ENCODE measurements at places on chromosomes 2 and 18.

DNA sequence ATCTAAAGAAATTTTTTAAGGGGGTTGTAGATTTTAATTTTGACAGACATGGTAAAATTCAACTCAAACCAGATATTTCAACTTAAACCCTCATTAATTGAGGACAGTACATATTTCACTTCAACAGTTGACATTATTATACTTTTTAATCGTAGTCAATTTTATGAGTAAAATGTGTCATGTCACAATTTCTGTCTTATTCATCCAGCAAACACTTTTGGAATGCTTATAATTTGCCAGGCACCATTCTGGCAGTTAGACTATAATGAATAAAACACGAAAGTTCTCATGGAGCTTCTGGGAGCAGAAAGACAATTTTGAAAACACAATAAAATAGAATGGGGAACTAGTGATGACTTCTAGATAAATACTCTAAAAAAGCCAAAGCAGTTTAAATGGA, 1094.8 kb downstream of the SUCLG1 start:
- no peak for DNase-seq

DNA sequence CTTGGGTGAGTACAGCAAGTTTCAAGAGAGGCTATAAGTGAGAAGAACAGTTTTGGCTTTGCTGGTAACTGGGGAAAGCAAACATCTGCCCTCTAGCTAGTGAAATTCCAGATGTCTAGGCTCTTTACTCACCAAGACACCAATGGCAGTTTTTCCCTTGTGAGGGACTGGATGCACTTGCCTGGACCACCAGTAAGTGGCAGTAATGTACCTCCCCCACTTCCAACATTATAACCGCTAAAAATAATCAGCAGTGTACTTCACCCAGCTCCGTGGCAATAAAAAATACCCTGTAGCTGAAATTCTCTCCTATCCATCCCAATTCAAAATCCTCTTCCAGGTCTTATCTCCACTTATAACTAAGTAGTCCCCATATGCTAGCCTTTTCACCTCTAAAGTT, 383.9 kb downstream of the ARHGAP15 start:
- no peak for DNase-seq

DNA sequence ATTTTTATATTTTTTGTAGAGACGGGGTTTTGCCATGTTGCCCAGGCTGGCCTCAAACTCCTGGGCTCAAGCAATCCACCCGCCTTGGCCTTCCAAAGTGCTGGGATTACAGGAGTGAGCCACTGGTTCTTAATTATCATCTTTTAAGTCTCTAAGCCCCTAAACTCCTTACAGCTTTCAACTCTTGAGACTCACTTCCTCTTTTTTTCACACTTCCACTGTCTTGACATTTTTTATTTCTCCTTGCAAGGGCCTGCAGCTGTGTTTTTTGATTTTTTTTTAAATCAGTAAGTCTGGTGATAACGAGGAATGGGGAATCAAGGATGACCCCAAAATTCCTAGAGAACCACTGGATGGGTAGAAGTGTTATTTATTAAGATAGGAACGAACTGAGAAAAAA, 8.6 kb upstream of the ABCB11 start:
- DNase-seq = no peak

DNA sequence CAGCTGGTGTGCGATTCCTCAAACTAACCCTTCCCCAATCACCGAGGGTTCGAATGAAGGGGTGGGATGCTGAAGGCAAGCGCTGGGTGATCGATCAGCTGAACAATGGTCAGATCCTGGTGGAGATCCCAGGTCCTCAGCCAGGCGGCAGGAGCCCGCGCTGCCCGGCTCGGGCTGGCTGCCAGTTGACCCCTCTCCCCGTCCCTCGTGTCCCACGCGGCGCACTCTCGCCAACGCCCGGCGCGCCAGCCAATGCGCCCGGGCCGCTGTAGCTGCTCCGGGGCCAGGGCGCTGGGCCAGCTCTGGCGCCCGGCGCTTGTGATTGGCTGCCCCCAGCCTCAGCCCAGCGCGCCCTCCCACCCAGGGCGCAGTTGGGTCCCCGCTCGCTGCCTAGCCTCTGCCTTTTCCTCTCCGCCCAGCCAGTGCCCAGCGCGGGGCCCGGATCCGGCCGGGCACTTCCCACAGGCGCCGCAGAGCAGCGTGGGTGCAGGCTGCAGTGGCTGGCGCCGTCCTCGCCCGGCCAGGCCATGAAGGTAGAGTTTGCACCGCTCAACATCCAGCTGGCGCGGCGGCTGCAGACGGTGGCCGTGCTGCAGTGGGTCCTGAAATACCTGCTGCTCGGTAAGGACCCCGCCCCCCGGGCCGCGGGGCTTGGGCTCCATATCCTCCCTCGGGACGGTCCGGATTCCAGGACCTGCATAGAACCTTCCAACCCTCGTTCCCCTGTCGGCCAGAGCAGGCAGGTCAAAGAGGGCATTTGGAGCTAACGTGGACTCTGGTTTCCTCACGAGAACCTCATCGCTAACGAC, at the start of gene MOGAT1:
TSS of gene MOGAT1 (plus strand) at position 400 of the 809 bp plus-strand sequence. CDS start at position 528, 128 bp downstream.
- no peak for DNase-seq

DNA sequence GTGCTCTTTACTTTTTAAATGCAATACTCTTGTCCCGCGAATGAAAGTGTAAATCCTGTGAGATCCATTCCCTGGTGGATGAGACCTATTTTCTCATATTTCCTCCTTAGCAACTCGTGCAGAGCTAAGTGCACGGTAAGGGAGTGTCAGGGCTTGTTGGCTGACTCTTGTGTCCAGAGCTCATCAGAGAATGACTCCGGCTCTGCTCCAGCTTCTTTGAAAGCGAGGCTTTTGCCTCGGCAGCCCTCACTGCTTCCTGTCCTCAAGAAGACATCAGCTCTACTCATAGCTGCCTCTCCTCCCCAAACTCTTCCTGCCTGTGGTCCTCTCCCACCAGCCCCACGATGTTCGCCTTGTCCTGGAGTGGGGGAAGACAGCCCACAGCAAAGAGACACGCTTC, 70.7 kb downstream of the LIPG start:
- DNase-seq = no peak

- no peak for DNase-seq
These were observed 41.5 kb downstream of the SLC38A11 start for GRCh38 chr2:164913640-164914350.

GRCh38 chr18:55974521-55974920, 386.5 kb upstream of the TCF4 start:
- DNase-seq = no peak

GRCh38 chr2:105554235-105554634, 155.4 kb upstream of the FHL2 start:
- no peak for DNase-seq

DNA sequence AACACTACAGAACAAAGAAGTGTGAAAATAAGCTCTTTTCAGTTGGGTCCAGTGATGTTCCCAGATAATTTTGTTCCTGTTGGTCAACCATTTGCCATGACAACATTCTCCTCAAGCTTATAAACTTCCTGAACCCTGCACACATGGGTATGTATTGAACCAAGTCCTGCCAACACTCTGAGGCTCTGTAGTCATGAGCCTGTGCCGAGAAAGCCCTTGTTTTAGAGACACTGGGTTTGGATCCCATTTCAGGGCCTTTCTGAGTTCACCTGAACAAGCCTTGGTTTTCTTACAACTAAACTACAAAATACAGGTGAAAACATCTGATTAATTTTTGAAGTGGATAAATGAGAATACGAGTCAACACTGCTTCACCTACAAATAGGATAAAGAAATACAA, 38.5 kb downstream of the AKAIN1 start:
- DNase-seq = no peak

GRCh38 chr18:76378526-76379215, 116.4 kb downstream of the ZNF516 start:
- DNase-seq = no peak

- DNase-seq = no peak
These were observed 143.6 kb downstream of the WDPCP start for GRCh38 chr2:63444565-63445288.

DNA sequence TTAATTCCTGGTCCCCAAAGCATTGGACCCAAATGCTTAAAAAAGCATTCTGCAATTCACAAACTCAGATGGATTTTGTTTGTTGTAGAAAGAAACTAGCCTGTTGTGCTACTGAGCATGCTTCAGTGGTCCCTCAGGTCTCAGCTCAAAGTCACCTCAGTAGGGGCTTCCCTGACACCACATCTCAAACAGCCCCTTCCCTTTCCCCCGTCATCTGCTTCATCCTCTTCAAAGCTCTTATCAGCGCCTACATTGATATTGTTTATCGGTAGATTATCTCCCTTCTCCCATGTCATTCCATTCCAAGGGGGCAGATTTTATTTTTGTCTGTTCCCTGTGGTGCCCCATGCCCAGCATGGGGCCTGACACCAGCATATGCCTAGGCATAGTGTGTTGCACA, 172.9 kb downstream of the CELF4 start:
- no peak for DNase-seq

GRCh38 chr2:128727404-128727803, 408.7 kb upstream of the HS6ST1 start:
- DNase-seq = no peak

DNA sequence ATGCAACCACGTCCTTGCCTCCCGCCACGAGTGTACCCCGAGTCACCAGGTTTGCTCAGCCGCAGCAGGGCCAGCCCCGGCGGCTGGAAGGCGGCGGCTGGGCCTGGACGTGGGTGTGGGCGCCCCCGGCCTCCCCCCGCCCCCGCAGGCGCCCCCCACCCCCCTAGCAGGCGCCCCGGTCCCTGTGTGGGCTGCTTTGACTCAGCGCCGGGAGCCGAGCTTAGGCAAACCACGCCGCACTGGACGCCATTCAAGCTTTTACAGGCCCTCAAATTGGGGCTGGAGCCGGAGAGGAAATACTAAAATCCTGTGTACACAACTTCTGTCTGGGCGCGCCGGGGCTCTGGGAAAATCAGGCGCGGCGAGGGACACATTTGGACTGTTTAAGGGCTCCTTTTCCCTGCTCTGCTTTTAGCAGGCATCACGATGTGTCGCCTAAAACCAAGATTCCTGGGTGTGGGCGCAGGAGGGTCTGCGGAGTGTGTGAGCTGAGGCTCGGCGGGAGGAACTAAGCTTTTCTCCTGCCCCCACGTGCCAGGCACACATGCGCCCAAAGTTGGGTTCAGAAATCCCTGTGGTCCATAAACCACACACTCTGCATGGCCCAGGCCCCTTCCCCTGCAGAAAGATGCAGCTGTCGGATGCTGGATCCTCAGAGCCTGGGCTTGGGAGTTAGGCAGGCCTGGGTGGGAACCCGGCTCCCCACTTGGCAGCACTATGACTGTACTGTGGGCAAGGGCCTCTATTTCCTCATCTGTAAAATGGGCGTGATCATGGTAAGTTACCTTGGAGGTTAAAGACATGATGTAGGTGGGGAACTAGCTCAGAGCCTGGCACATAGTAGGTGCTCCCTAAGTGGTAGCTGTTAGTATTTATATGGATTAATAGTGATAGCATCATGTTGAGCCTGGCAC, 57.6 kb downstream of the ATOH8 start:
- DNase-seq = no peak

GRCh38 chr2:220847589-220847988, 724.5 kb downstream of the EPHA4 start:
- no peak for DNase-seq

- DNase-seq = no peak
These were observed 577 bp downstream of the ERCC3 start for GRCh38 chr2:127293386-127293747.

- no peak for DNase-seq
These were observed 206.1 kb upstream of the SETBP1 start for GRCh38 chr18:44474591-44474990.

- no peak for DNase-seq
These were observed 122.5 kb downstream of the KLHL29 start for GRCh38 chr2:23507267-23508065.

- no peak for DNase-seq
These were observed 101.1 kb downstream of the PIGN start for GRCh38 chr18:62085756-62086155.

DNA sequence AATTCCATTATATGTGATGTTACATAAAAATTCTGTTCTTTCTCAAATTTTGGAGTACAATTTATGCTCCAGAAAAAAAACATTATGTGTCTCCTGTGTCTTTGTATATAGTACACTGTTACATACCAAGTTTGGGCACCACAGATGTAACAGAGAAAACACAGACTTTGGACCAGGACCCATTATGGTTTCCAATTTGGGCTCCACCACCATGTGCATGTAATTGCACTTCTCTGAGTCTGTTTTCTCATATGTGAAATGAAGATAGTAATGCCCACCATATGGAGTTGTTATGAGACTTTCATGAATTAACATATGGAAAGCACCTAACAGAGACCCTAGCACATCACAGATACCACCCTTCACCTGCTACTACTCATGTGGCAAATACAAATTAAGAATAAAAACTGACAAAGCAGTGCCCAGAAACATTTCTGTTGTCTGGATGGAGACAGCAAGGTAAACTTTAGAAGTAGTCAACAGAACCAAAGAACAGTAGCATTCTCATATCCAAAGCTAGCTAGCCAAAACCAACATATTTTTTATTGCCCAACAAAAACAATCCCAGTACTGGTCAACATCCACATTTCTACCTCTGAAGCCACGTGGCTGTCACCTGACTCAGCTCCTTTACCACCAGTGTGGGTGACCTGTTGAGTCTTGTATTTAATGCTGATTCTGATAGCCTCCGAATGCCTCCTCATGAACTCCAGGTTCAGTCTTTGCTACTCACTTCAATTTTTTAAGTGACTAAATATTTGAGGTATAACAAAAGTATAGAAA, 42.9 kb downstream of the ANTXR1 start:
- no peak for DNase-seq

DNA sequence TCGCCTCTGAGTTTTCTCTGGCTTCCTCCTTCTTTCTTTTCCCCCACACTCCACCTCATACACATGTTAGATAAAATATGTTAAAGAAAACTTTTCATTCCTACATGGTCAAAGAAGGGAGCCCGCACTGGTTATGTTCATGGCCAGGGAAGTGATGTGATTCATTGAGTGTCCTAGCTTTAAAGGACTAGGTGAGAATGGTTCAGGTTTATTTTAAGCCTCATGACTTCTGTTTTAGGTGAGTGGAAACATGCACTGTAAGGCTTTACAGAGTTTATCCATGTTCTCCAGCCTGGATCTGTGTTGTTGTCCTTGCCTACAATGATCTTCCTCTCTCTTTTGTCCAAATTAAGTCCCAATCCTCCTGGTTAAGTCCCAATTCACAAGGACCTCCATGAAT, 56.5 kb downstream of the RASGRP3 start:
- DNase-seq = no peak

- peak; percentile 46 for DNase-seq
These were observed 60.1 kb upstream of the IL1RL1 start for GRCh38 chr2:102251042-102251848.

DNA sequence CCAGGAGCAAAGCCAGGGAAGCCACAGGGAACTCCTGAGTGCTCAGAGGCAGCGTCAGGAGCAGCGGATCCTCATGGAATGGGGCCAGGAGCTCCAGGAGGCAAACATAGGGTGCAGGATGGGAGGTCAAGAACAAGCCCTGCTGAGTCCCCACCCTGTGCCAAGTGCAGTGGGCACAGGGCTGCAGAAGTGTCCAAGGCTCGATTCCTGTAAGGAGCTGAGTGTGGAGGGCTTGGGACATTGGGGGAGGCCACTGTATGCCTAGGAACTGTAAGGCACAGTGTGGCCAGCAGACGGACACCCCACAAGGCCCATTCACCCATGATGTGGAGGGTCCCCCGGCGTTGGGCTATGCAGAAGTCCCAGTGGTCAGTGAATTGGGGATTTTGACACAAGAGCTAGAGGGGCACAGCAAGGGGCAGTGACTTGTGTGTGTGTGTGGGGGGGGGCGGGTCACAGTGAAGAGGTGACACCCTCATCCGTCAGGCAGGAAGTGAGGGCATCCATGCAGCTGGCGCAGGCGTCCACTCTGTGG, 55.6 kb downstream of the ACKR3 start:
- no peak for DNase-seq

Data from stimulated activated CD8-positive, alpha-beta memory T cell treated with anti-CD3 and anti-CD28 coated beads, Interleukin-4, amount 100 ng/mL, for 1 hour (primary cell).